Purkinje cell (primary cell): ENCODE measurements at places on chromosomes 2 and 18. TPM values are rescaled to one million over a fixed set of nuclear protein-coding genes. Genes with fewer than 3 reads are reported as not detected.

The LRRC30 gene
- polyA plus RNA-seq = not detected in 2 replicates

The NT5C1B gene
- polyA plus RNA-seq = not detected in 2 replicates

The TCF23 gene
- polyA plus RNA-seq = not detected in 2 replicates

The UGT1A10 gene
- not detected in 2 replicates for polyA plus RNA-seq

The HS1BP3 gene
- polyA plus RNA-seq = 0.27 TPM in 1 of 2 replicates, not detected in the other

The DNAH7 gene
- 2.3 and 3.9 TPM in 2 replicates for polyA plus RNA-seq

The CYP27A1 gene
- polyA plus RNA-seq = 2.8 and 3.6 TPM in 2 replicates

The PLCL1 gene
- 2.5 and 2.8 TPM in 2 replicates for polyA plus RNA-seq

The CBLN2 gene
- polyA plus RNA-seq = 8.2 TPM in 1 of 2 replicates, not detected in the other

The FHL2 gene
- 25.2 TPM in 1 of 2 replicates, not detected in the other for polyA plus RNA-seq

The SP5 gene
- 0.49 TPM in 1 of 2 replicates, not detected in the other for polyA plus RNA-seq

The ONECUT2 gene
- polyA plus RNA-seq = 2.1 and 2.2 TPM in 2 replicates

The CRYGD gene
- 0.42 and 2.2 TPM in 2 replicates for polyA plus RNA-seq

The TBC1D8 gene
- 1.9 and 3.3 TPM in 2 replicates for polyA plus RNA-seq

The VWC2L gene
- 1.3 TPM in 1 of 2 replicates, not detected in the other for polyA plus RNA-seq

The CIB4 gene
- not detected in 2 replicates for polyA plus RNA-seq

The POMC gene
- not detected in 2 replicates for polyA plus RNA-seq

The TLX2 gene
- polyA plus RNA-seq = not detected in 2 replicates

The CD28 gene
- not detected in 2 replicates for polyA plus RNA-seq

The EFR3B gene
- polyA plus RNA-seq = 2.7 and 4.0 TPM in 2 replicates

The TMEM163 gene
- 1.6 and 3.3 TPM in 2 replicates for polyA plus RNA-seq

The PRR30 gene
- not detected in 2 replicates for polyA plus RNA-seq

The SERPINB13 gene
- not detected in 2 replicates for polyA plus RNA-seq

The BMP10 gene
- not detected in 2 replicates for polyA plus RNA-seq

The ITGB6 gene
- not detected in 2 replicates for polyA plus RNA-seq

The CPLX4 gene
- 0.69 and 1.4 TPM in 2 replicates for polyA plus RNA-seq

The TCF7L1 gene
- polyA plus RNA-seq = 1.3 and 2.6 TPM in 2 replicates

The UGT1A8 gene
- polyA plus RNA-seq = not detected in 2 replicates

The RAB17 gene
- not detected in 2 replicates for polyA plus RNA-seq

The FAM237A gene
- polyA plus RNA-seq = 7.1 and 7.4 TPM in 2 replicates

The TMSB10 gene
- polyA plus RNA-seq = 60.2 and 1,210 TPM in 2 replicates

The COL4A4 gene
- 0.67 and 0.86 TPM in 2 replicates for polyA plus RNA-seq

The CXCR2 gene
- polyA plus RNA-seq = not detected in 2 replicates

The CDH7 gene
- 0.50 and 2.4 TPM in 2 replicates for polyA plus RNA-seq

The MZT2A gene
- 9.9 and 13.3 TPM in 2 replicates for polyA plus RNA-seq

The RBM43 gene
- 2.4 and 3.4 TPM in 2 replicates for polyA plus RNA-seq

The IGFBP2 gene
- polyA plus RNA-seq = 2.2 TPM in 1 of 2 replicates, not detected in the other

The DPP4 gene
- polyA plus RNA-seq = 0.11 TPM in 1 of 2 replicates, not detected in the other

The RESP18 gene
- 6.5 TPM in 1 of 2 replicates, not detected in the other for polyA plus RNA-seq

The SCN3A gene
- 7.5 and 12.8 TPM in 2 replicates for polyA plus RNA-seq

The MROH2A gene
- polyA plus RNA-seq = not detected in 2 replicates

The SULT1C2 gene
- not detected in 2 replicates for polyA plus RNA-seq

The TMEM169 gene
- polyA plus RNA-seq = 1.9 and 2.9 TPM in 2 replicates
